Ammon's horn (tissue), 1 donor: ENCODE measurements at places on chromosomes 3 and 15.

DNA sequence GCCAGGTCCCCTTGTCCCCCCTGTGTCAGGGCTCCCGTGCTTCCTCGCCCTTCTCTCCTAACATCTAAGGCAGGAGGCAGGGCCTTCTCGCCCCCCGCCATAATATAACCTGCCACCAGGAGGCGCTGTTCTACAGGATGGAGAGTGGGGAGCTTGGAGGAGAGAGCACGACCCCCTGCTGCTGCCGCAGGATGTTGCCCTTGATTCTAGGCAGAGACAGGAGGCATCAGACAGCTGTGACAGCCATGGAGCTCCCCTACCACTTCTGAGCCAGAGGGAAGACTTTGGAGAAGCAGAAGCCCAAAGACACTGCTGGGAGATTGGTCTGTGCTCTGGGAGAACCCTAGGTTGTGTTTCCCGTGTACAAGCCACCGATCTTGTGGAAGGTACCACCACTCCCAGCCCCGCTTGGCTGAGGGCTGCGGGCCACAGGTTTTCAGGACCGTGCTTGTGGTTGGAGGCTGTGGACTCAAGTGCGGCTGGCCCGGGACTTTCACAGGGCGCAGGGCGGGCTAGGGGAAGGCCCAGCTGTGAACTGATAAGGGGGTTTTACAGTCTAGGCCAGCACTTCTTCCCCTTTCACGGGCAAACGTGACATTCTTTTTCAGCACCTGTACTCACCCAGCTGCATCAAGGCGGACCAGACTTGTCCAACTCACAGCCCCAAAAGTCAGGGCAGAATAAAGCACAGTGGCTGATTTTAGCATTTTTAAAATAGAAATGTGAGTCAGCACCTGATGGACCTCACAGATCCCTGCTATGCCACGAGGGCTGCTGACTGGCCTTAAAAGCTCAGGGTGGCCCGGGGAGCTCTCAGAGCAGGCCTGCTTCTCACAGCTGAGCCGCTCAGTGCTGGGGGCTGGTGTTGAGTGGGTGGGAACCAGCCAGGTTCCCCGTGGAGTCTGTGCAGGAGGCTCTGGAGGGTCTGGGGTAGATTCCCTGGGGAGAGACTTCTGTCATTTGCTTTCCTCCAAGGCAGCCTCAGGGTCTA is 2.6 kb upstream of the TIGIT start:
- DNase-seq = peak; percentile 15

GRCh38 chr3:140898340-140899180 is 43.1 kb upstream of the SLC25A36 start:
- DNase-seq = peak; percentile 60

- peak; percentile 60 for DNase-seq
These were observed 161.3 kb upstream of the SLC2A2 start for GRCh38 chr3:171187706-171188290.

DNA sequence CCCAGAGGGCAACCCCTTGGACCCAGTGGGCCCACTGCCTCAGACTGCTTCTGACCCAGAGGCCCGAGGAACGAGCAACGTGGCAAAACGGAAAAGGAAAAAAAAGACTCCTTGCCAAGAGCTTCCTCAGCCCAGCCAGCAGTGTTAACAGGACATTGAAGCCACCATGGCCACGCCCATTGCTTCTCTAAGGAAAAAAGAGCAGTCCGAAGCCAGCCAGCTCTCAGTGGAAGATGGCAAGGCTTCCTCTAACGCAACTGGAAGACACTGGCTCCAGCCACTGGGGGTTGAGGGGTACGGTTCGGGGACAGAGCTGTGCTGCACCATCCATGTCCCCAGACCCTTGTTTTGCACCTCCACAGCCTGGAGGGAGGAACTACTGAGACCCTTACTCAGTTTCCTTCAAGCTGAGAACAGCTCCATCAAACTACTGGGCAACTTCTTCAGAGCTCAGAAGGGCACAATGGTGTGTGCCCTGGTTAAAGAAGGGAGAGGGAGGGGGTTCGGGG is 10.7 kb downstream of the BMF start:
- DNase-seq = no peak

DNA sequence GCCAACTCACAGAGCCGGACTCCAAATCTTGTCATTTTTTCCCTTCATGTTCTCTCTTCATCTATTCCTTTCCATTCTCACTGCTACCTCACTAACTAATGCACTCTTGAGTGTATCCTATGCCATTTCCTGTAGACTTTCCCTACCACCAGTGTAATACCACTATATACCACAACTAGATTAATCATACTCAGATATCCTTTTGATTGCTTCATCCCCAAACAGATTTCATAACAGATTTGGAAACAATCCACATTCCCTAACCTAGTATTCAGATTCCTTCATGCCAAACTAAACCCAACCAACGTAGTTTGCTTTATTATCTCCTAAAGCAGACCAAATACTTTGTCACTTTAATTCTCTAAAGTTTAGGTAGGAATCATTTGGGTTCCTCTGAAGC is 2.6 kb upstream of the PLOD2 start:
- no peak for DNase-seq
